ENCODE measurements at places on chromosomes 3 and 15. TPM values are rescaled to one million over a fixed set of nuclear protein-coding genes. Genes with fewer than 3 reads are reported as not detected.
A peak's percentile ranks its signal among the peaks of the same experiment; 100 is the strongest.

ABCC5 gene
- 31.9 TPM for polyA plus RNA-seq

SCN5A gene
- polyA plus RNA-seq, result 0.06 TPM

CYP11A1 gene
- 2.7 TPM for polyA plus RNA-seq

C3orf85 gene
- polyA plus RNA-seq, result 40.4 TPM

ZNF620 gene
- 2.8 TPM for polyA plus RNA-seq

PLA1A gene
- 10.1 TPM for polyA plus RNA-seq

AADACL2 gene
- polyA plus RNA-seq, result not detected

ITIH4 gene
- 12.9 TPM for polyA plus RNA-seq

SRPRB gene
- 47.9 TPM for polyA plus RNA-seq

GRIP2 gene
- 3.2 TPM for polyA plus RNA-seq

ATP13A5 gene
- polyA plus RNA-seq, result not detected

LAMB2 gene
- polyA plus RNA-seq, result 460 TPM

TGM4 gene
- polyA plus RNA-seq, result not detected

CFAP100 gene
- 0.60 TPM for polyA plus RNA-seq

- DNase-seq, result peak; percentile 97
These were observed 36.9 kb downstream of the SENP8 start for GRCh38 chr15:72155003-72155621.

DNA sequence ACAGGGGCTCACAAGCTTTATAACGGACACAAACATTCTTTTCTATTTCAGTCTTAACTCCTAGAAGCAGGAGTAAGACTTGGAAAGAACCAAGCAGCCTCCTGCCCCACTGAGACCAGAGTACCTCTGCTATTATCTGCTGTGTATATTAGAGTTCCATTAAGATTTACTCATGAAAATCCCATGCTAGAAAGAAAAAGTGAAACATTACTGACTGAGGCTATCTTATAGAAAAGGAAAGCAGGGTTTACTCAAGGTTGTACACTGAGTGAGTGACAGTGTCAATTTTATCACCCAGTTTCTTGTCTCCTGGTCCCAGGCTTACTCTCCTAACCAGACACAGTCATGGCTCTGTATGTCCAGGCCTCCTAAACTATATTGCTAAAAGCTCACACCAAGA, 97.9 kb upstream of the SOX2 start:
- DNase-seq, result no peak

GRCh38 chr3:12935023-12935860, 93.9 kb upstream of the RPL32 start:
- DNase-seq, result no peak

GRCh38 chr15:28080386-28080785, 18.7 kb downstream of the OCA2 start:
- DNase-seq, result no peak

- no peak for DNase-seq
These were observed 78.8 kb upstream of the PCSK6 start for GRCh38 chr15:101568309-101568708.

DNA sequence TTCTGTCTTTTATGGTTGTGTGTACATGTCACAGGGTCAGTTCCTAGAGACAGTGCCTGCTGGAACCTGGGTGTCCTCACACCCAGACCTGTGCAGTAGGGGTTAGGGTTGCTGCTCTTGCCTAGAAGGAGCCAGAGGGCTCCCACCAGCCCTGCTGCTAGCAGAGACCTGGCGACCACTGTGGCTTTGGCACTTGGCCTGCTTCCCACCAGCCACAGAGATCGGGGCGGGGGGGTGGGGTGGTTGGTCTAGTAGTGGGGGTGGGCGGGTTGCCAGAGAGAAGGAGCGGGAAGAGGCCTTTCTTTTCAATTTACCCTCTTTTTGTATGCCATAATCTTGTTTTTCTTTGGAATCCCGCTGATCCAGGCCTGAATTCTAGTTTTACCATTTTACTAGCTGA, 29.4 kb downstream of the EEFSEC start:
- DNase-seq, result no peak

- no peak for DNase-seq
These were observed 8.0 kb downstream of the TGFBR2 start for GRCh38 chr3:30614373-30614772.

- DNase-seq, result no peak
These were observed 1.8 kb downstream of the HYAL3 start for GRCh38 chr3:50297384-50297775.

DNA sequence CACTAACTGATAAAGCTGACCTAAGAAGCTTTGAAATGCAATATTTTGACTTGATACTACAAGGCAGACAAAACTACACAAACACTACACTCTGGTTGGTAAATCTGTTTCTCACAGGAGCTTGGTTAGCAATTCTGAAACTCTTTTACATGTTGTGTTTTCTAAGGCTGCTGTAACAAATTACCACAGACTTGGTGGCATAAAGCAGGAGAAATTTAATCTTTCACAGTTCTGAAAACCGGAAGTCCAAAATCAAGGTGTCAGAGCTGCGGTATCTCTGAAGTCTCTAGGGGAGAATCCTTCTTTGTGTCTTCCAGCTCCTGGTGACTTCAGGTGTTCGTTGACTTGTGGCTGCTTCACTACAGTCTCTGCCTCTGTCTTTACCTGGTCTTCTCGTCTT, 12.9 kb upstream of the PFN2 start:
- DNase-seq, result no peak

- DNase-seq, result peak; percentile 83
These were observed 1.8 kb upstream of the PLXND1 start for GRCh38 chr3:129608087-129608935.

- DNase-seq, result no peak
These were observed 10.2 kb downstream of the RFTN1 start for GRCh38 chr3:16503191-16503776.

GRCh38 chr3:108053067-108053466, 37.8 kb downstream of the CD47 start:
- no peak for DNase-seq

DNA sequence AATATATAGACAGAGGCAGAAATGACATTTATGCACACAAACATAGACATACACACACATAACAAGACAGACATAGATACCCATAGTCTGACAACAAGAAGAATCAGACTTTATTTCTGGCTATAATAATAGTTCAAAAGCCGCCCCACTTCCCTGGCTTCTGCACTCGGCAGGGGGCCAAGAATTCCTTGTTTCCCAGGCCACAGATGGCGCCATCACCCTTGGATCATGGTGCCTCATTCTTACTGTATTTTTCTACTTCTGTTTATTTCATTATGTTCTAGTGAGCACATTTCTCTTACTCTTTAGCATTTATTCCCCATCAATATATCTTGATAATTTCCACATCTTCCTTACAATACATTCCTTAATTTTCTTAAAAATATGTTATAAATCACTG, 387.5 kb downstream of the NLGN1 start:
- no peak for DNase-seq

DNA sequence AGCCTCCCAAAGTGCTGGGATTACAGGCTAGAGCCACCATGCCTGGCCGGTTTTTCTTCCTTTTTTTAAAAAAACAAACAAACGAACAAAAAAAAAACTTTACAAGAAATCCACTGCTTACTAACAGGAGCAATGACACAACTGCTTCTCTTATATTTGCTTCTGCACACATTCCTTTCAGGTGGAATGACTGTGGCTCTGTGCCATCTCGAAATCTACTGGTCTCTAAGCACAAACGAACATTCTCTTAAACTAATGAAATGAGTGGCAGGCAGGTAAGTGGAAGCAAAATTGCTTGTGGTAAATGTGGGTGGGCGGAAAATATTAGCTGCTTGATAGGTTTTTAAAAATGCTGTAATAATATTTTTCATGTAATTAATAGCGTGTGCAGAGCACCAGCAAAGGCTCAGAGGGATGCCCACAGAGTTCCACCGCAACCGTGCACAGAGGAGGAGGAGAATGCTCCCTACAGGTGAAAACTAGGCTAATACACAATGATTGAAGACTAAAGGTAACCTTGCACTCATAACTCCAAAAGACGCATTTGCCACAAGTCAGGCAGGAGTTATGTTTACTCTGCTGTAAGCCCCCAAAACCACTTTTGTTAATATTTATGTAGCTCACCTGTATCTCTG, 77.4 kb downstream of the LSAMP start:
- no peak for DNase-seq

DNA sequence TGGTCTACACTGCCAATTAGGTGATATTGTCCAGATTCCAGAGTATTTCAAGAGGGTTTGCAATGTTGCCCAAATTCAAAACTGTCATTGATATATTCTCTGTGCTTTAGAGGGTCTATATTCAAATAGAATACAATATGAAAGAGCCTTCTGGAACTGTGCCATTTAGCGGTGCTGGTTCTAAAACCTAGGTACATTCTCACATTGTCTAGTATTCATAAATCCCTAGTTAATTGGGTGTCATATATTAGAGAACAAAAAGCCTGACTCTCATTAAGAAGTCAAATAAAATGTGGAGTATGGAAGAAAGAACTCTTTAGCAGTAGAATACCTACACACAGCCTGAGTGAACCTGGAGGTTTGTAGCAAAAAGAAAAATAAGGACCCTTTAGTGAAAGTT, 447.9 kb downstream of the CNTN6 start:
- no peak for DNase-seq

- DNase-seq, result no peak
These were observed 284.1 kb upstream of the STT3B start for GRCh38 chr3:31248563-31248992.

- peak; percentile 27 for DNase-seq
These were observed 25.2 kb downstream of the ARHGEF3 start for GRCh38 chr3:56776556-56776950.

- DNase-seq, result no peak
These were observed 251.1 kb upstream of the ST8SIA2 start for GRCh38 chr15:92142242-92143232.

DNA sequence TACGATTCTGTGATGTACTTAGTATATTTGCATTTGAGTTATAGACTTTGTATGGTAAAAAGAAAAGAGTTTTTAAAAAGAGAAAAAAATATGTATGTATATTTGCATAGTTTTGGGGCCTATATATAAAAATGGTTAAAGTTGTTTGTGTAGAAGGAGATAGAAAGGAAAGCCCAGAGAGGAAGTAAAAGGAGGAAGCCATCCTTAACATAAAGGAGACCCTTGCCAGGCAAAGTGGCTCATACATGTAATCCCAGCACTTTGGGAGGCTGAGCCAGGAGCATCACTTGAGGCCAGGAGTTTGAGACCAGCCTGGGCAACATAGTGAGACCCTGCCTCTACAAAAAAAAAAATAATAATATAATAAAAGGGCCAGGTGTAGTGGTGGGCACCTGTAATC, 8.4 kb downstream of the SNAP23 start:
- no peak for DNase-seq

DNA sequence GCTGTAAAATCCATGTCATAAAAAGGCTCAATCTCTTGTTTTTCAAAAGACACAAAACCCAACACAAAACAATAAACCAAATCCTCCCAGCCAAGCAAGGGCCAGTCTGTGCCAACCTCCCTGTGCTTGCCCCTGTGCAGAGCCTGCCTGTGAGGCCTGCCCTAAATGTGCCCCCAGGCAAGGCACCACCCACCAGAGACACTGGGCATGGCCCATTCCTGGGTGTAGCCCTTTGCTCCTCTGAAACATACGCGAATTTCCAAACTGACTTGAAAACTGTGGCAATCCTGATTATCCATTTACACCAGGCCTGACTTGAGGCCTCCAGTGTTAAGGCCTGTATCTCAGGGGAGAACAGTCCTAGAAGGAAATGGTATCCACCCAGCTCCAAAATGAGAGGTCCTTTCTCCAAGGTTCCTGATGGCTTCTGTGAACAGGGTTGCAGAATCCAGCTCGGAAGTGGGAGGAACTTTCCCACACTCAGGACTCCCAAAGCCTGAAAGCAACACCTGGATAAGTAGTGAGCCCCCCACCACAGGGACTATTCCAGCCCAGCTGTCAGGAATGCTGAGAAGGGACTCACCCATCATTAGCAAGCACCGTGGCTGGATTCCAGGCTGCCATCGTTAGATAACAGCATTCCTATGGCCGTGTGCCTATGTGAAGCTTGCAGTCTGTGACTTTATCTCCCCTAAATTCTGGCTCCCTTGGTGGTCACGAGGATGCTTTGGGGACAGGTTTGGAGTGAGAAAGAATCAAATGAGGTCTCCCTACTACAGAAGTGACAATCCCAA, 61.8 kb downstream of the CACNA2D2 start:
- no peak for DNase-seq

DNA sequence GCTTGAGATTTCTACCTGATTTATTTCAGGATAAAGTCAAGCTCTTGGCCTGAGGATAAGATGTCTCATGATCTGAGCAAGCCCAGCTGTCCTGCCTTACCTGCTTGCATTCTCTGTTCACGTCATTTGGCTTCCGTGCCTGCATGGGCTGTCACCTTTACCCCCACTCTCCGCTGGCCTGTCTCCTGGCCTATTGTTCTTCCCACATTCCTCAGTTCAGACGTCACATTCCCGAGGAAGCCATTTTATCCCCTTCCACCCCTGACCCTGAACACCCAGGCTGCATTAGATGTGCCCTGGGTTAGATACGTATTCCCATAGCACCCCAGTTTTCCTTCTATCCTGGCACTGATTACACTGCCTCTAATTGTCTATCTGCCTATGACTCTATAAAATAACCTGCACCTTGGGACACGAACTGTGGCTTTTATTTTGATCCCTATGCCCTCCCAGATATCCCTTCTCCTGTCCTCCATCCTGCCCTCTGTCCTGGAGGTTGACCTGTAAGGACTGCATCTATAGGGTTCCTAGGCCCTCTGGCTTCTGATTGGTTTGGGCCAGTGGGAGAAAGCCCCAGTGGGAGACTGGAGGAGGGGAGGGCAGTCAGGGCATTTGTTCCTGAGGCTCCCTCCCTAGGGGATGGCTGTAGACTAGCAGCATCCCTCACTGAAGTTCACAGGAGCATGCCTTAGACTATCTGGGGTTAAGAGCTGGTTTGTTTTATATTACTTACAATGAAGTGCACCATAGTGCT, 19.2 kb upstream of the UBE2Q2 start:
- no peak for DNase-seq

GRCh38 chr3:165800970-165801369, 36.3 kb downstream of the BCHE start:
- DNase-seq, result no peak

GRCh38 chr15:98085003-98085639, 124.6 kb downstream of the ARRDC4 start:
- DNase-seq, result no peak

DNA sequence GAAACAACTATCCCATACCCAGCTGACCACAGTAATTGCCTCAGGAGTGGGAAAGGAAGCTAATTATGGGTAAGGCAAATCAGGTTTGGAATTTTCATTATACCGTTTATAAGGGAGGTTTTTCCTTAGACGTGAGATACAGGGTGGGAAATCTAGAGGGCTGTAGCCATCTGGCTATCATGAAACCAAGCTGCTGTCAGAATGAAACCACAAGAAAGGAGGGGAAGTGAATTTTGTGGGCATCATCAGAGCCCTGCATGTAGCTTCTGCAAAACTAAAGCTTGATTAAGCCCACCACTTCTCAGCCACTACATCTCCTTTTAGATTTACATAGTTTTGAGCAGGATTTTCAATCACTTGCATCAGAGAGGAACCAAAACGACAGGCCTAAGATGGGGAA, 893.5 kb downstream of the TUSC7 start:
- no peak for DNase-seq

DNA sequence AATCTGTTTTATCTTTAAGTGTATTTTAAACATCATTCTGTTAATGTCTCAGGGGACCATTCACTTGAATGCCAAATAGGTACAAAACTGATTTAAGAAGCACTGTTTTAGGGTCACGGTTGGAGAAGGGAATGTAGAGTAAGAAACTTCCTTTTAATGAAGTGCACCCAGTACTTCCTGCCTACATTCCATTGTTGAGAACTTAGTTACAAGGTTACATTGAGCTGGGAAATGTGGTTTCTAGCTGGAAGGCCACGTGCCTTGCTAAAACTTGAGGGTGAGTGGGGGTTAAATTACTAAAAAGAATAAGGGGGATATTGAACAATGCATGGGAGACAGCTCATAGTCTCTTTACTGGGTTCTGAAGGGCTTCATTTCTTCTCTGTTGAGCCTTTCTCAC, 78.3 kb upstream of the TBC1D5 start:
- no peak for DNase-seq

Measured in kidney (tissue), 22 donors.